Cerebellar nuclear complex (tissue), 1 donor: ENCODE measurements at places on chromosomes 12 and 14.

- no peak for DNase-seq
These were observed 38.9 kb downstream of the NIN start for GRCh38 chr14:50792051-50792477.

- no peak for DNase-seq
These were observed 245.5 kb downstream of the ADGRD1 start for GRCh38 chr12:131199221-131199620.

DNA sequence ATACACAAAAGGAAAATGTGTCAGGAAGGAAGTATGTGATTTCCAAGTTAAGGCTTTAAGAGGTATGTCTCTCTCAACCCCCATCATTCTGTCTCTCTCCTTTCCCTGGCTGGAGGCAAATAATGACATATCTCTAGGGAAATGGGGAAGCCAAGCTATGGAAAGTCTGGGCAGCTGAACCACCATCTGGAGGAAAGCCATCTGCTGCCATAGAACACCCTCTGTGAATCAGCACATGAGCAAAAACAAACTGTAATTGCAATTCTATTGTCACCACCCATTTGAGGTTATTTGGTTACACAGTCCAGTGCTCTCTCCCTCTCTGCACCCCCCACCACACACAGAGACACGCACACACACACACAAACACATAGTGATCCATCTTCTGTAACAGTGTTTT, 766.2 kb downstream of the FLRT2 start:
- DNase-seq, result no peak

- DNase-seq, result no peak
These were observed 16.3 kb downstream of the DYNC1H1 start for GRCh38 chr14:101980700-101981099.

DNA sequence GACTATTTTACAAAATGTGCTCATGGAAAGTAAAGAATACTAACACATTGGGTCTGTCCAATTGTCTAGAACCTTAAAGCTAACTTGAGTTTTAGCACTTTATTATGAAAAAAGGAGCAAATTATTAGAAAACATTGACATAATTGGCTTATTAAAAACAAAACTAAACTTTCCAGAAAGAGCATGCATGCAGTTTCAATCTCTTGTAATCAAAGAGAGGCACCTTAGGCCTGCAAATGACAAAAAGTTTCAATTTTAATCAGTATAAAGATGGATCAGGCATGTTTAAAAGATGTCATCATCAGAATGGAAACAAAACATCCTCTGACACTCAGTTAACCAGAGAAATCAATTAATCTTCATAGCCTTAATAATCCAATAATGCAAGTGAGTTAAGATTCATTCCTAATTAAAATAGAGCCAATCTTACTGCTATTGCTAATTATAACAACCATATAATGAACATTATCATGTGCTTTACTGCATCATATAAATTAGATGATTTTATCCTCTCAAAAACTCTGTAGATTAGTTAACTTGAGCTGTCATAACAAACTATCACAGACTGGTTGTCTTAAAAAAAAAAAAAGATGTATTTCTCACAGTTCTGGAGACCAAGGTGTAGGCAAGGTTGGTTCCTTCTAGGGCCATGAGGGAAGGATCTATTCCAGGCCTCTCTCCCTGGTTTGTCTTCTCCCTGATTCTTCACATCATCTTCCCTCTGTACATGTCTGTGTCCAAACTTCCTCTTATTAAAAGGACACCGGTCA, 131.4 kb downstream of the RPAP3 start:
- no peak for DNase-seq

GRCh38 chr12:42097971-42098370, 46.7 kb downstream of the GXYLT1 start:
- no peak for DNase-seq

DNA sequence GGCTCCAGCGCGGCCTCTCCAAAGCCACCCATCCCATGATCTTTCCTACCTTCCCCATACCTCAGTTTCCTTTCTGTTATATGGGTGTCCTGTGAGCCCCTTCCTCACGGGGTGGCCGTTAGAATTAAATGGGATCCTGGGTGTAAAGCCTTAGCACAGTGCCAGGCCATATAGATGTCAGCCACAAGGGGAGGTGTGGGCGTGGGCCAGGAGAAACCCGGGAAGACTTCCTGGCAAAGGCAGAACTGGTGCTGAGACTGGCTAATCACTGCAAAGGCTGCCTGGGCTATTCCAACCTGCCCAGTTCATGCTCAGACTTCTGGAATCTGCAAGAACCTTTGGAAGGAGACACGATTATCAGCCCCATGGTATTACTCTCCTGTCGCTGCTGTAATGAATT, 11.0 kb upstream of the NCOR2 start:
- DNase-seq, result no peak

GRCh38 chr12:2876431-2877046, 435 bp downstream of the FOXM1 start:
- DNase-seq, result no peak

DNA sequence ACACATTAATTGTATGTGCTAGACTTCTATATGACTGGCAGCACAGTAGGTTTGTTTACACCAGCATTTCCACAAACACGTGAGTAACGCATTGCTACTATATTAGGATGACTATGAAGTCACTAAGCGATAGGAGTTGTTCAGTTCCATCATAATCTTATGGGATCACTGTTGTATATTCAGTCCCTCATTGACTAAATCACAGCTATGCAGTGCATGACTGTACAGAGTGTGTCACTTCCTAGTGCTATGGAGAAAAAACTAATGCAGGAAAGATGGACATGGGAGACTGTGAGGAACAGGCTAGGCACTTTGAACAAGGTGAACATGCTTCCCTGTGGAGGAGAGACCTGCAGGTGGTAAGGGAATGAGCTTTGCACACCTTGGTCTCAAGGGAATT, 259.8 kb downstream of the NUAK1 start:
- DNase-seq, result no peak

GRCh38 chr12:99253068-99253467, 394.5 kb upstream of the GARIN6 start:
- no peak for DNase-seq

- DNase-seq, result no peak
These were observed 1141.2 kb upstream of the TMEM132C start for GRCh38 chr12:127125607-127126259.

DNA sequence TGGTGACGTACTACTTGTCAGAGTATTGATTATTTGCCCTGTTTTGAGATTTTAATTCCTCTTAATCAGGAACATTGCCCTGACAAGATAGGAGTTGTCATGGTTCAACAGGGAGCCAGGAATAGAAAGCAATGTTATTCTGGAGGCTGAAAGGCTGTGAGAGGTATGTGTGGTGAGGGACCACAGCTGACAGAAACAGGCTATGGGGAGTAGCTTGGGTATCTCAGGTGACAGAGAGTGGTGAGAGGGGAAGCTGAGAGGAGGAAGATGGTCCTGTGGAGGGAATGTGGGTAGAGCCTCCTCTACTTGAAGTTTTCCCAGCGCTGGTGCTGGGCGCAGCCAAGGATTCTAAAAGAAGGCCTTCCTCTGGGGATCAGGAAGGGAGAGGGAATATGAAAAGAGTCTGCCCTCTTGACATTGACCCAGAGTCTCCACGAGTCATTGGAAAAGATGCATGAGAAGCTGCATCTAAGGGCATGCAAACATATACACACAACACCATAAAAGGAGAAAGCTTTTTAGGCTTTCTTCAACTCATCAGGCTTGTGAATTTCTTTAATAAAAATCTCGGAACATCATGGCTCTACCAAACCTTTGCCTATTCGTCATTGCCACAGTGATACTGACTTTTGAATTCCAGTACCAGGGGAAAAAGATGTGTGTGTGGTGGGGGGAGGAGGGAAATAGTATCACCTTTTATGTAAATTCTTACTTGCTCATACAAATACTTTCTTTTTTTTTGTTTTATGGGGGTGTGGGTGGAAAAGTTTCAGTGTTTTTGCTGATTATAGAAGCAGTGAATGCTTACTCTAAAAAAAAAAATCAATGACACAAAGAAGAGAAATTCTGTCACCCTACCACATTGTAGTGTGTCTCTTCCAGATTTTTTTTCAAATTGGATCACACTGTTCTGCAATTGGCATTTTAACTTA, 39.9 kb upstream of the DHRS7 start:
- DNase-seq, result no peak

DNA sequence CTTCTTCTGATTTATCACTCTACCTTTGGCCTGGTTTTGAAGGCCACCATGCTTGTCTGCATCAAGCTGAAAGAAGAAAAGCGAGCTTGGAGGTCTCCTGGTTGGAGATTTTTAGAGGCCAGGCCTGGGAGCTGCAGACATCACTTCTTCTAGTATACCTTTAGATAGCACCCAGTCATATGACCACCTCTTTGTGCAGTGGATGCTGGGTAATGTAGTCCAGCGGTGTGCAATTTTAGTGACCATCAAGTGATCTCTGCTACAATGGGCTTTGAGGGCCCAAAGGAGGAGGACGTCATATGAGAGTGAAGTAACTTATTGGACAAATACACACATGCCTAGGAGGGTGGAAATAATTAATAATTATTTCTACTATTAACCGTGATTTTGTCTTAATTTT, 15.2 kb upstream of the WNT5B start:
- no peak for DNase-seq

- no peak for DNase-seq
These were observed 29.4 kb downstream of the KCNA5 start for GRCh38 chr12:5073054-5073453.

- no peak for DNase-seq
These were observed 12.0 kb downstream of the LUM start for GRCh38 chr12:91099341-91099740.

DNA sequence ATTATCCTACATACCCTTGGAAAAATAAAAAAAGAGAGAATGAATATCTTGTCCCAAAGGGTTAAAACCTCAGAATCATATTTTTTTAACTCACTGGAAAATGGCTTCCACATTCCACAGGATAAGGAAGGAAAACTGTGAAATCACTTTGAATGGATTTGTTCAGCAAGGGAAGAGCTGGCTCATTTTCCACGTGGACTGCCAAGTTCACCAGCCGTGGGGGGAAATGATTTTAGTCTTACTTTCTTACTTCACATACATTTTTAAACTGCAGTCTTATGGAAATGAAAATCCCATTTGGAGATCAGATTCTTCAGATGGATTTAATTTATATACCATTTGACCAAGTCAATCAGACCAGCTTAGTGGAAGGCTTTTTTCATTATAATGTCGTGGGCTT, 29.9 kb upstream of the AEBP2 start:
- no peak for DNase-seq

GRCh38 chr12:3288690-3289089, 202.3 kb upstream of the PRMT8 start:
- no peak for DNase-seq

GRCh38 chr12:63862187-63862968, 17.9 kb downstream of the SRGAP1 start:
- no peak for DNase-seq

- no peak for DNase-seq
These were observed 774 bp upstream of the MANSC4 start for GRCh38 chr12:27780612-27781408.

GRCh38 chr12:124391340-124392261, 96.7 kb downstream of the RFLNA start:
- DNase-seq, result no peak

- no peak for DNase-seq
These were observed 21.4 kb downstream of the ACVR1B start for GRCh38 chr12:51972849-51973273.

- DNase-seq, result no peak
These were observed 11.8 kb downstream of the ZFYVE21 start for GRCh38 chr14:103727313-103727980.

- DNase-seq, result no peak
These were observed 977 bp upstream of the TMEM120B start for GRCh38 chr12:121711361-121712189.

GRCh38 chr12:3747543-3747942, 5.4 kb downstream of the CRACR2A start:
- DNase-seq, result no peak
